IMR-90 (cell line): ENCODE measurements at places on chromosomes 6 and 20.

GRCh38 chr6:128350416-128351254 lies 169.8 kb downstream of the PTPRK start:
- DNase-seq = peak; percentile 49

DNA sequence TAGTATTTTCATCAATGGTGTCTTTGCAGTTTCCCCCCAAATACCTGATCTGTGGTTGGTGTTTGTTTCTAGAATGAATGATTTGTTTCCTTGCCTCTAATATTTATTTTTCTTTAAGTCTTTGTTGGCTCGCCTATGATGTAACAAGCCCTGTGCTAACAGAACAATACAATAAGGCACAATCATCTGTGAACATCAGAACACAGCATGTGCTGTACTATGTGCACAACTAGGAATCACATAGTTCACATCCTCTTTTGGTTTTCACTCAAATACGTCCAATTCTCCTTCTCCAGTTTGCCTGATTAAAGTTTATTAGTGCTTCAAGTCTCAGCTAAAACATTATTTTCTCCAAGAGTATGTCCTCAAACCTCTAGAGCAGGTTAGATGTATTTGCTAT lies 613.1 kb downstream of the EPHA7 start:
- DNase-seq = no peak

DNA sequence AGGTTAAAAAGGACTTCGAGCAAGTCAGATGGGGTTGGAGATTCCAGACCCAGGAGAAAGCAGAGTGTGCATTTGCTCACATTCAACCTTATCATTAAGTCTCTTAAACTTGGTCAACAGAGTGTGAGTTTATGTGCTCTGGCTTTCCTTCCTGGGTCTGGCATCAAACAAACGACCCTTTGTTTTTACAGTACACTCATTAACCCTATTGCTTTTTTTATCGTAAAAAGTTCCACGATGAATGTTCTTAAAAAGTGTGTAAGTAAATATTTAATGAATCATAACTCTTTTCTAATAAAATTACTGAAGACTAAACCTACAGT lies 2.5 kb downstream of the FYN start:
- DNase-seq = no peak

- DNase-seq = no peak
These were observed 134.1 kb upstream of the SALL4 start for GRCh38 chr20:51936377-51936776.

- no peak for DNase-seq
These were observed 102.2 kb upstream of the CCDC28A start for GRCh38 chr6:138671351-138671750.

DNA sequence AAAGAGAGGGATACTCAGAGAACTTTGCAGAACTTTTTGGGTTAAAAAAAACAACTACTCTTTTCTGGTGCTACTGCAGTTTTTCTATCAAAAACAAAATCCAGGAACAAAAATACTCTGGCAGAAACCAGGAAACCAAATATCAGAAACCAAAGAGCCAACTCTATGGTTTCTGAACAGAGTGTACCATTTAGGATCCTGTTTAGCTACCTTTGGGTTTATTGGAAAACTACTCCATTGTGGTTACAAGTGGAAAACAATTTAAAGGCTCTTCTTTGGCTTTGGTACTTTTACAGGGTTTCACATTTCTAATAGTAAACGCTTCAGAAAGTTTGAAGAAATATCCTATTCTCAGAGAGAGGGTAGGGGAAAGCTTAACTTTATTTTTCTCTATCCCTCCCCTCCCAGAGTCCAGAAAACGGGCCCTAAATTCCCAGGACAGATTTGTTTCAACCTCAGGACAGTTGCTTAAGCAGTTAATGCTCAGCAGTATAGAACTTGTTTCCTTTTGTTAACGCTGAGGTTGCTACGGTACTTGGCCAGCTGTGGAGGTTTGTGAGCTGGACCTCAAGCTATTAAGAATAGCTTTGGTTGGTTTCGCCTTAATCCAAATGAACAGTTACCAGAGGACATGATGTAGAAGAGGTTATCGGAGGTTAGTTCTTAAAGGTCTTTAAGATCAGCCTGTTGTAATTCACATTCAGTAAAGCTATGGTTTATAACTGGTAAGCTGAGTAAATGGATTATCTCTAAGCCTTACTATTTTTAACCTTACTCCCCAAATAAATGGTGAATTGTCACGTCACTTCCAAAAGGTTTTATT lies 47.9 kb downstream of the FOXO3 start:
- DNase-seq = peak; percentile 50
